Ovary (tissue), 10 donors: ENCODE measurements at places on chromosomes 6 and 20.

DNA sequence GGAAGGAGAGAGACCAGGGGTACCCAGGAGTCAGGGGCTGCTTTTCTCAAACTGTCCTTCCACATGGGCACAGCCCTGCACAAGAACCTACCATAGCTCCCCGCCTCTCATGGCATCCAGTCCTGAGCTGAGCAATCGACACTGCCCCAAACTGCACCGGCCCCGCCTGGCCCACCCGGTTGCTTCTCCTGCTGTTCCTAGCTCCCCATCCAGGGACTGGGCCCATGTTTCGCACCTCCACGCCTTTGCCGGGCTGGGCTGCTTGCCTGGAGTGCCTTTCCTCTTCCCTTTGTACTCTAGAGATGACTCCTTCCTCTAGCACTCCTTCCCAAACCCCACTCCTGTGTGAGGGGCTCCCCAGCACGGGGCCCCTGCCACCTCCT, 123.0 kb downstream of the GRM4 start:
- no peak for DNase-seq

DNA sequence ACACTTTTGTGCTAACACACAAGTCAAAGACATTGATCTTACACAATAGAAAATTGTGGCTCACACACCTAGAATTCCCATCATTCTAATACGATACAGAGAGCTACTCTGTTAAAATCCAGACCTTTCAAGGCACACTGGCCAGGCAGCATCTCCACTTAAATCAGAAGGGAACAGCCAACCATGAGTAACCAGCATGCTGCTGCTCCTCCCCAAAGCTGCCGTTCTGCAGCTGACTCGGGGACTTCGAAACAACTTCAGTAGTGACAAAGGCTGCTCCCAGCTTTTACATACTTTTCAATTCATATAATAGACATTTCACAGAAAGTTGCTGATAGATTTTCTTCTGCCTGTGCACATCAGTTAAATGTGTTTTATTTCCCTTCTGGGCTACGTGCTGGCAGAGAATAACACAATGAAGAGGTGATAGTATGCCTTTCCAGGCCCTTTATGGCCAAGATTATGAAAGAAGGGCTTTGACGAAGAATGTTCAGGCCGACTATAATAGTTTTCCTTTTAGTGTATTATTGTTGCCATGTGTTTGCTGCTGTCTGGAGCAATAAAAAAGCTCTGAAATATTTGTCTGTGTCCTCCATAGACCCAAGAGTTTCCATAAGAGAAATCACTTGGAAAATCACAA, 159.0 kb downstream of the GMDS start:
- no peak for DNase-seq

DNA sequence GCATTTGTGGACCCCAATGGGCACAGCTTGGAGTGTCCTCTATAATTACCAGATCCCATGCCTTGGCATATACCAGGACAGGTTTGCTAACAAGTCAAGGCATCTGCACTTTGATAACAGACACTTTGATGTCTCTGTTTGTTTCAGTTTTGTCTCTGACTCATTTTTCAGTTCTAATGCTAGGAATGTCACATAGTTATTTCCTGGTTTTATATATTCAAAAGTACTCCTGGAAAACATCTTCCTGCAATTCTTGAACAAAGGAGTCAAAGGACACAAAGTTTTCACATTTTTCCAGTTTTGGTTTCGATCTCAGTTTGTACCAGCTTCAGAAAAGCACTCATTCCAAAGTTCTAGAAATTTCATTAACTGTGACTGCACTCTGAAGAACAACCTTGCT, 188.1 kb downstream of the FOXC1 start:
- DNase-seq = no peak

- no peak for DNase-seq
Measured at GRCh38 chr20:22525821-22526220, 58.6 kb downstream of the FOXA2 start.

GRCh38 chr6:130981409-130981808, 81.6 kb downstream of the EPB41L2 start:
- DNase-seq = no peak

DNA sequence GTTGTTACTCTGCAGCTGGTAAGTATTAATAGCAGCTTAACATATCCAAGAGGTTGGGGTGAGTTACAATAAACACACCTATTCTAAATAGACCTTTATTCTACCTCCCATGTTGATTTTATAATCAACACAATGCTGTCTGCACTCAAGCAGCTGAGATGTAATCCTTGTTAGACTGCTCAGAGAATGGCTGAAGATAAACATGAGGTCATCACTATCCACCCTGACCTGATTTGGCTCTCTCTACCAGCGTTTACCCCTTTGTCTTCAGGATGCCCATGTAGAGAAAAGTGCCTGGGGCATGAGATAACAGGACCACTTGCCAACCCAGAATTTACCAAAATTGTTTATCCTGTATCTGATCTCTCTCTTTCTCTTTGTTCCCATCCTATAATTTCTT, 220.7 kb upstream of the DEFB112 start:
- no peak for DNase-seq

DNA sequence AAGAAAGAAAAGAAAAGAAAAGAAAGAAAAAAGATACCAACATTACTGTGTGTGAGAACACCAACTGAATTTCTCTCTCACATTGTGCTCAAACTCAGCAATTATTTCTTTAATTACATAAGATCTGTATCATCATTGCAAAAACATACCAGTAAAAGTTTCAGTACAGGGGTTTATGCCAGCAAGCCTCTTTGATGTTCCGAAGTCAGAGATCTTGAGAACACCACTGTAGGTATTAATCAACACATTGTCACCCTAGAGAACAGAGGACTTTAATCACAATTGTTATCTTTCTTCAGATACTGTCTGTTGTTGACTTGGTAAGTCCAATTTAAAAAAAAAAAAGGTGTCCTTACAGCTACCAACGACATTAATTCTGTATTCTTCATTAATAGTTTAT, 60.9 kb upstream of the MAP7 start:
- DNase-seq = no peak

DNA sequence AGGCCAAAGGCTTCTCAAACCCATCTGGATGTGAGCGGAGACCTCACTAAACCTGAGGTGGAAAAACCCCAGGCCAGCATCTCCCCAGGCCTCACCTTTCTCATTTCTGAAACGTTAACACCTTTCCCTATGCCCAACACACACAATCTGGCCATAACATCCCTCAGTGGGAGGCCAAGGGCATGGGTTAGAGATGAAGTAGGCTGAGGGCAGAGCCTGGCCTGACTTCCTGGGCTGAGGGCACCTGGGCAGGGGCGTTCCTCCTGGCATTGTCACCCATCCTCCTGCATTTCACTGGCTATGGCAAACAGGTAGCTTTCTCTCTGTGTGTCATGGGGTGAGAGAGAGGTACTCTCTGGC, 8.4 kb downstream of the MOCS1 start:
- DNase-seq = no peak

DNA sequence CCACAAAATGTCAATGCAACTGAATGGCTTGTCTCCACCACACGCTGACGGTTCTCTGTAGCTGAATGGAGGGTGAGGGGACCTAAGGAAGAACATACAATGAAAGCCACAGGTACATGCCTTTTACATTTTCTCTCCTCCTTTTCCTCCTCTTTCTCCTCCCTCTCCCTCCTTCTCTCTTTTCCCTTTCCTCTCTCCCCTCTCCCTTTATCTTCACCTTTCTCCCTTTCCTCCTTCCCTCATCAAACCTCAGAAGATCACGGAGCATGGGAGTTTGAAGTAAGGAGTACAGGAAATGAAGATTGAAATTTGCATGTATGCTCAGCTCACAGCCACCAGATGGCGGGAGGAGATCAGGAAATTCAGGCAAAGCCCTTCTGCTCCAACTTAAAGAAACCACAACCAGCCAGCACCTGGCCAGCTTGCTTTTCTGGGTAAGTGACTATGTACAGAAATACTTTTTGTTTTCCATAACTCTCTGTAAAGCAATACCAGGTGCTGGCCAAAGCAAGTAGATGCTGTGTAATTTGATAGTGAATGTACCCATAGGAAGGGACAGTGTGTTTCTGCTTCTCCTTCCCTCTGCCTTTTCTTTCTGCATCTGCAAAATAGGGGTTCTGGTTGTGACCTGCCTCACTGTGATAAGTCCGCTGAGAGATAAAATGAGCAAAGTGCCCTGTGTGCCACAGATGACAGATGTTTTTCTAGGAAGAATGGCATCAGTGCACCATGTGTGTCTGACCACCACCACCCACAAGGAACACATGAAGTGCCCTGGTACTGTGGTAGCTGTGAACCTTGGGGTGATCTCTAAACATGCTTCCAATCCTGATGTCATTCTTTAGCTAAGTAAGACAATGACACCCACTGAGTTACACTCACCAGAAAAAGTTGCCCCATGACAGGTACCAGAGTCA, 18.6 kb upstream of the FOXO3 start:
- peak; percentile 78 for DNase-seq

- DNase-seq = no peak
Measured at GRCh38 chr6:18269717-18270116, 5.4 kb upstream of the DEK start.

- DNase-seq = no peak
Measured at GRCh38 chr6:157849288-157850017, 26.4 kb downstream of the SNX9 start.

GRCh38 chr6:53412751-53413150, 64.0 kb upstream of the ELOVL5 start:
- DNase-seq = no peak

DNA sequence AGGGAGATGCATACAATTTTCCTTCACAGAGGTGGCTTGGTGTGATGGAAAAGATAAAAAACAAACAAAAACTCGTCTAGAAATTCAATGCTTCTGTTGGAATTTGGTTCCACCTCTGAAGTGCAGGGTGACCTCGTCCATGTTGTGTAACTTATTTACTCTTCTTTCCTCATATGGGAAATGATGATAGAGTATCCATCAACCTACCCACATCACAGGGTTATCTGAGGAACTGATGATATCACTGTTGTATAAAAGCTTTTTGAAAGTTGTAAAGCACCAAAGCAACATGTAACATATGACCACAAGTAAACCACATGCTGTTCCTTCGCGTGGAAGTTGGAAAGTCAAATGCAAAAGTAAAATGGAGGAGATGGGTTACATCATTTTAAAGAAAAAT, 212.0 kb upstream of the SGK1 start:
- no peak for DNase-seq

DNA sequence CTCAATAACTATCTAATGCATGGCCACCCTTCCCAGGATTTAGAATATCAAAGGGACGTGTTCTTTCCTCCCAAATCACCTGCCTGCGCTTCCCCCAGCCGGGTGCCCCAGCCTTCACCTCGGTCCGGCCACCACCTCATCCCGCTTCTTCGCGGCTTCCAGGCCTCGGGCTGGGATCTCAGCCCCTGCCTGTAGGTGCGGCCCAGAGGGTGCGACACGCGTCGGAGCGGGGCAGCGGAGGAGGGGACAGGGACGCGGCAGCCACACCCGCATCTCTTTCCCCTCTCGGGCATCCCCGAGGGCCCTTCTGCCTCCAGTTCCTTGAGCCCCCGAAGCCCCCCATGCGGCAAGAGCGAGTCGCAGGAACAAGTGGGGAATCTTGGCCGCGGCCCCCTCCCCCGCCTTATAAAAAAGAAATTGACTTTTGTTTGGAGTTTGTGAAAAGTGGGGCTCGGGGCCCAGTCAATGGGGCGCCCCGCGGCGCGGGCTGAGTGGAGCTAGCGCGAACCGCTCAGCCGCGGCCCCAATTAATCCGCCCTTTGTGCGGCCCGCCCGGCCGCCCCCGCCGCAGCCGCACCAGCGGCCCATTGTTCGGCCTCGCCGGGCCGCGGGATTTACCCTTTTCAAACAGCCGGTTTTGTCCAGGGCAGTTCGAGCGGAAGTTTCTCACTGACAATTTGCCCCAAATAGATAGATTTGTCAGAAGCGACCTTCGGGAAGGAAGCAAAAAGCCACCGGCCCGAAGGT, 8.4 kb upstream of the NR2E1 start:
- DNase-seq = no peak

- peak; percentile 86 for DNase-seq
Measured at GRCh38 chr6:116278854-116279231, 887 bp downstream of the TSPYL1 start.

GRCh38 chr6:101231606-101232235, 161.8 kb upstream of the GRIK2 start:
- DNase-seq = no peak

DNA sequence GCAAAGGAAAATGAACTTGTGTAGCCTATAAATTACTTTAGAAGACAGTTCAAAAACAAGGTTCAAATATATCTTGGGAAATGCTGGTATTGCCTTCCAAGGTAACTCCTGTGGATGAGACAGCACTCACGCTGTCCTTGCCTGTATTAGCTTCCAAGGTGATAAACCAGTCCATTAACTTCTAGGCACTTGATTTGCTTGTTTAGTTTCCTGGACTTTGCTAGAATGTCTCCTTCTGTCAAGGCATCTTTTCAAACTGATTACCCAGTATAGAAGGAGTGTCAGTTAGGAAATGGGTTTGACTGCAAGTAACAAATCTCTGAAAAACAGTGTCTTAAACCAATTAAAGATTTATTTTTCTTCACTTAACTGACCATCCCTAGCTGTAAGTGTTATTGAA, 103.4 kb upstream of the SLC22A23 start:
- no peak for DNase-seq

GRCh38 chr6:9398071-9398766, 962.9 kb upstream of the SLC35B3 start:
- DNase-seq = no peak

- no peak for DNase-seq
Measured at GRCh38 chr6:167341038-167341583, 16.2 kb downstream of the TTLL2 start.

GRCh38 chr6:106005013-106005412, 81.1 kb upstream of the PRDM1 start:
- no peak for DNase-seq

- no peak for DNase-seq
Measured at GRCh38 chr20:46311039-46311650, 2.8 kb upstream of the CDH22 start.

GRCh38 chr6:22421198-22421597, 124.4 kb upstream of the PRL start:
- DNase-seq = no peak
